ENCODE measurements at places on chromosomes 13 and 19.

GRCh38 chr19:48659768-48660167 is 13.0 kb downstream of the NTN5 start:
- DNase-seq, result no peak

- DNase-seq, result no peak
Measured at GRCh38 chr13:92177966-92178365, 779.5 kb downstream of the GPC5 start.

DNA sequence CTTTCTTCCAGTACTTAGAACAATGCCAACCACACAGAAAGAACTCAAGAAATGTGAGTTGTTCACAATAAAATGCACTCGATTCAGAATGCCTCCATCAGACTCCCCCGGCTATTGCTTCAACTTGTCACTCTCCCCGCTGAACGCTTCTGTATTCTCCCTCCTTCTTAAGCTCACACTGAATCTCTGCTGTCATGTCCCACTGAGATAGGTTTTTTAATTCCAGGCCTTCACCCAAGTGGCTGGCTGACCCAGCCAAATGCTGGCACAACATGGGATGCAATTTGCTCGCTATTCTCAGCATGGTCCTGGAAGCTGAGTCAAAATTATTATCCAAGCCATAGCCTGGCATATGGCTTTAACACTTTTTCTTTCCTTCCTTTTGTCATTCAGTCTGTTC is 76.8 kb upstream of the SERP2 start:
- DNase-seq, result no peak

DNA sequence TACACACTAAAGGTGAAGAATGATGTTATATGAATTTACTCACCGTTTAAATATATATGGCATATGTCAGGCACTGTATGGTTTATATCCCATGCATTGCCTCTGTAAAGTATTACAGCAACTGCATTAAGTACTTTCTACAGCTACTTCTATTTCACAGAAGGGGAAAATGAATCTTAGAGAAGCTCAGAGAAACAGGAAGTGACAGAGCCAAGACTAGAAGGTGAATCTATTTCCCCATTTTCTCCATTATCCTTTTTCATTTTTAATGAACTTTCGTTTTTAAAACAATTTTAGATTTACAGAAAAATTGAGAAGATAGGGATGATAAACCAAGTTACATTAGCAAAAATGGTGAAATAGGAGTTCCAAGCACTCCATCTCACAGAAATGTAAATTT is 863.3 kb downstream of the UQCRFS1 start:
- DNase-seq, result no peak

DNA sequence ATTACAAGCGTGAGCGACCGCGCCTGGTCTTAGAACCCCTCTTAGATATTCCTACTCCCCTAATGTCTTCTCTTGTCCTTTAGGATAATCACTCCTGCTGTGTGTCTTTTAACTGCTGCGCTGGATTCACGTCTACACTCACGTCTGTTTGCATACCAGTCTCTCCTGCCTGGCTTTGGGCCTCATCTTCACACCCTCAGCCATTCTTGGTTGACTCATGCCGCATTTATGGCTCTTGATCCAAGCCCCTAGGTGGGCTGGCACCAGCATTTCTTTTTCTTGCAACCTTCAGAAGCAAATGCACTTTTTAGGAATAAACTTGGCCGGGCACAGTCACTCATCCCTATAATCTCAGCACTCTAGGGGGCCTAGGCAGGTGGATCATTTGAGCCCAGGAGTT is 22.7 kb downstream of the MYO9B start:
- no peak for DNase-seq
